Skin of body (tissue), 3 donors: ENCODE measurements at places on chromosomes 6 and 20.

DNA sequence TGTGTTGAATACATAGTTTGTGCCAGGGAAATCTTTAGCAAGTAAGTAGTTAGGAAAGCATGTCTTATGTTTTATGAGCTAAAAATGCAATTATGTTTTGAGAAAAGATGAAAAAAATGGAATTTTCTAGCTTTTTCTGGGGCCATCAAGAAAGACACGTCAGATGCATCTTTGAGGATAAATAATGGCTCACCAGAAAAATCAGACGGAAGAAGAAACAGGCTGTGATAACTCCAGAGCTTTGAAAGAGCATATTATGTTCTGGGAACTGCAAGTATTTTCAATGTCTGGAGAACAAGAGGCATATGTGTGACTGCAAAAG is 173.7 kb downstream of the CLVS2 start:
- DNase-seq: no peak

DNA sequence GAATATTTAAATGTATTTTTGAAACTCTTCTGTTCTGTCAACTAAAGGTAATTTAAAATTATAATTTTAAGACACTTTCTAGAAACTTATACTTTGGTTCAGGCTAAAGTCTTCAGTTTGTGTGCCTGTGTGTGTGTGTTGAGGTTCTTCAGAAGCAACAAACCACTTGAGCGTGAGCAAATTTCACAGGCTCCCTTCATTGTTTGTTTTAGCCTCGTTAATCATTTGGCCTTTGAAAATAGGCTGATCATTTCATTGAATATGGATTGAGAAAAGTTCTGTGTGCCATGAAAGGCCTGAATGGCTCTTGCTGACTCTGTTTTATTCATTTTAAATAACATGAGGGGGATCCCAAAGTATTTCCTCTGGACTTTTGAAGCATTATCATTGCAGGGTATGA is 420.1 kb downstream of the CDKAL1 start:
- DNase-seq: no peak

DNA sequence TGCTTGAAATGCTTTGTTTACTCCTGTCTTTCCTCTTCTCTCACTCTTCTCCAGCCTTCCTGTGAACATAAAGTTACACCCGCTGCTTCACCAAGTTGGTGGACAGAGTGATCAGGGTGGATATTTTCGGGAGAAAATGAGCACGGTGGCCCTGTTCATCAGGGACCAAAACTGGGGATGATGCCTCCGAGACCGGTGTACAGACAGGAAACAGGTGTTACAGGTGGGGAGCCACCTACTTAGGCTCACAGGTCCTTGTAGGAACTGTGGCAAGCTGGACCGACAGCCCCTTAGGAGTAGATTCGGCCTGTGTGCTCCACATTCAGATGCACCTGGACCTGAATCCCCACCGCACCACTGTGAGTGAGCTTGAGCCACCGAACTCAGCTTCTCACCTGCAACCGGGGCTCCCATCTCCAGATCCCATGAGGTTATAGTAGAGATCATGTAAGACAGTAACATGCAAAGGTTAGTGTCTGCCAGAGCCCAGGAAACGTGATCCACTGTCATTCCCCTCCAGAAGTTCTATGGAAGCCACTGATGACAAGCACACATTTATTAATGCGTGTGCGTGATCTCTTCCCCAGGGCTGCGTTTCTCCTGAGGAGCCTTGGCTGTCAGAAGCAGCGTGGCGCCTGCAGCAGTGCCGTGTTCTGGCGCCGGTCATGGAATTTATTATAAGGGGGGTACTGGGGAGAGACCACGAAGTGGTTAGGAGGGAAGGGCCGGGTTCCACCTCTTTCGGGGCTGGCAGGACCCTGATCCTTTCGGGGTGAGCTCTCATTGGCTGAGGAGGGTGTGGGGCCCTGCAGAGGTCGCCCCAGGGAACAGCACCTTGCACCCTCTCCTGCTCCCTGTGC is 94.2 kb downstream of the ERMARD start:
- DNase-seq: no peak

DNA sequence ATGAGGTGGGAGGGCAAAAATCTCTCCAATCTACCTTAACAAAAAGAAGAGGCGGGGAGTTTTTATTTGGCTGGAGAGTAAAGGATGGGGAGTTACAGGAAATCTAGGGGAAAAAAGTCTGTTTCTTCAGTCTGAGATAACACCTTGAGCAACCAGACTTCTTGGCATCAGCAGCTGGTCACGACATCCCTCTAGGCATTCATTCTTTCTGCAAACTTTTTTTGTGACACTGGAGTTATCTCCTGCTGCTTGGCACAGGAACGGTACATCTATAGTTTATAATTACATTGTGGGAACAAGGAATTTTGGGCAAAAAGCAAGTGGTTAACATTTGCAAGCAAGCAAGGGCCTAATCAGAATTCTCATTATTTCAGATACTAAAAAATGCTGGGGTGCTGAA is 50.6 kb upstream of the IFNGR1 start:
- DNase-seq: no peak

- no peak for DNase-seq
Measured at GRCh38 chr6:32580593-32580992, 9.1 kb downstream of the HLA-DRB1 start.

DNA sequence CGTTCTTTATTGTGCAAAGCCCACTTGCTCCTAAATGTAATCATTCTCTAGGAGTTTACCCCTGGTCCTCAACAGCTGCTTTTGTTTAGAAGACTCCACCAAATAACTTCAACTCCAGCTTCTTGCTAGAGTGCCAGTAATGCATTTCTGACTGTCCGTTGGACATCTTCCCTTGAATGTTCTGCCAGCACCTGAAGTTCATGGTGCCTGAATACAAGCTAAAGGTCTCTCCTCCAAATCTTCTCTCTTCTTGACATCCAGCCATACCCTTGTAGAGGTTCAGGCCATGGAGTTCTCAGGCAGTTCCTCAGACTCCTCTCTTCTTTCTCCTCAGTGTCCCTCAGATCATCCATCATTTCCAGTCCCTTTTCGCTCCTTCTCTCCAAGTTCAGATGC is 21.7 kb downstream of the PHACTR2 start:
- DNase-seq: peak; percentile 57

DNA sequence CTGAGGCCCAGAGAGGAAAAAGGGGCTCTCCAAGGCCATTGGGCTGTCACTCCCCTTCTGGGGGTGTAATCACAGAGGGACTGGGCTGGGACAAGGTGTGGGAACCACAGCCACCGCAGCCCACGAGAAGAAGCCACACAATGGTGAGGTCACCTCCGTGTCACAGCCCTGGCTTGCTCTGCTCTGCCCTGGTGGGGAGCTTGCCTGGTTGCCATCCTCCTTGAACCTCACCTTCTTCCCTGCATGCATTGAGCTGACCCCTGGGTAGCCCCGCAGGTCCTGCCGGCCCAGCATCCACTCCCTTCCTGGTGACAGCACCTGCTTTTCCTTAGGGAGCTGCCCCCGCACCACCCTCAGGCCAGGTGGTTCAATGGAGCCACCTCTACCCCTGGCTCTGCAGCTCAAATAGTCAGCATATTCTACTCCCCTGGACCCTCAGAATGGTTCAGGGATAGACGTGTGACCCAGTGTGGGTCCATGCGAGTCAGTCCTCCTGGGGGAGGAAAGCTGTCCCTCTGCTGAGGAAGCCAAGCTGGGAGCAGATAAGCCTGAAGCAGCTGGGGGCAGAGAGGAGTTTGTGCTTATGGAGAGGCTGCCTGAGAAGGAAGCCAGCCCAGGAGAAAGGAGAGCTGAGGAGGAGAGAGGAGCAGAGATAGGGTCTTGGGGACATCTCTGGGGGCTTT is 21.3 kb downstream of the RBM38 start:
- no peak for DNase-seq

DNA sequence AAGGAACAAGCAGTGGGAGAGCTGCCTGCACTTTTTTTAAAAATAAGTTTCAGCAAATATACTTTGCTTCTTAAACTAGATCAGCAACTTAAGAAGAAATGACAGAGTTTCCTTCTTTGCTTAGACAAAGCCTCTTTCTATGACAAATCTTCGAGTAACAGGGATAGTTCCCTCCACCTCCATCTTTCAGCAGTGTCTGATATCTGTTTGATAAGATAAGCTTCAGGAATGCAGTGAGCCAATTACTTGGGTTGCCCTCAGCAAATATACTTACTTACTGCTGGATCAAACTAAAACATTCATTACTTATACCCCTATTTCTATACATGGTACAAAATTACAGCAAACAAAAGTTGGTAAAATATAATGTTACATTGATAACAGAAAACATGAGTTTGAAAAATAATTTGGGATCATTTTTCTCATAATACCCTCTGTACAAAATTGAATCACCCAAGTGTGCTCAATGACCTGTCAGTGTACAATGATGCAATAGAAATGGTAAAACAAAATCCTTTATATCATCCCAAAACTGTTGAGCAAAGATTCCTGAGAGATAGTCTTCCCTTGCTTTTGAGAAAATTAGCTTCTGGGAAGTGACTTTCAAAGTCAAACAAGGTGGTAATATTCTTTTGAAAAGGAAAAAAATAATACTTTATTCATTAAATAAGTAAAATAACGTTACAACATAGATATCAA is 24.5 kb downstream of the FRK start:
- DNase-seq: no peak

- DNase-seq: no peak
Measured at GRCh38 chr6:45554591-45554990, 176.9 kb upstream of the SUPT3H start.

GRCh38 chr6:36625158-36625919 is 31.2 kb downstream of the SRSF3 start:
- no peak for DNase-seq

DNA sequence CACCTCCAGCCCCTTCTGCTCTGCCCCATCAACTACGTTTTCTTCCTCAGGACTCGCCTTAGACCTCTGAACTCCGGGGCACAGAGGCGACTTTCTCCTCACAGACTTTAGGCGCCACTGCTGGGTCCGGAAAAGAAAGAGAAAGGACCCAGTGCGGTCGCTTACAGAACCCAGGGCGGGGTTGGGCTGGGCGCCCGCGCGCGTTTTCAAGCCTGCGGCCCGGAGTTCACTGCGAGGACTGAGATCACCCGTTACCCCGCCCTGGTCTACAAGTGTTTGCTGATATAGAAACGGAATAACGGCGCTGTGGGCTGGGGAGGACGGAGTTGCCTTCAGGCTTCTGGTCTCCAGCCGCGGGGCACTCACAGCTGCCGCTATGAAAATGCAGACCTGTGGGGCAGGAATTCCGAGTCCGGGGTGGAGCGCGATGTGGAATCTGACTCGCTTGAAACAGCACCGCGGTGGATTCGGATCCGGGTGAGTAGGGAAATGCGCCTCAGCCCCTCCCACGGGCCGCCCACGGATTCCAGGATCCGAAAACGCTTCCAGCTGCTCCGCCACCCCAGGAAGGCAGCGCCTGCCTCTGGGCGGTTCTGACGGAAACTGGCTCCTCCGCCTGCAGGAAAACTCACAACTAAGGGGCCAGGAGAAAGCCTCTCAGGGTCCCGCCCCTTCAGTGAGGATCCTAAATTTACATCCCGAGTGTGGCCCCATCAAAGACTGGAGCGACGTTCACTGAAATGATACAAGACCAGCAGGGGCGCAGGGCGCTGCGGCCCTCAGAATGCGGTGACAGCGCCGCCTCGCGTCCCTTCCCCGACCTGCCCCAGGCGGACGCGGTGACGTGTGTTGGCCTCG is 29.4 kb downstream of the HLA-F start:
- DNase-seq: peak; percentile 90

DNA sequence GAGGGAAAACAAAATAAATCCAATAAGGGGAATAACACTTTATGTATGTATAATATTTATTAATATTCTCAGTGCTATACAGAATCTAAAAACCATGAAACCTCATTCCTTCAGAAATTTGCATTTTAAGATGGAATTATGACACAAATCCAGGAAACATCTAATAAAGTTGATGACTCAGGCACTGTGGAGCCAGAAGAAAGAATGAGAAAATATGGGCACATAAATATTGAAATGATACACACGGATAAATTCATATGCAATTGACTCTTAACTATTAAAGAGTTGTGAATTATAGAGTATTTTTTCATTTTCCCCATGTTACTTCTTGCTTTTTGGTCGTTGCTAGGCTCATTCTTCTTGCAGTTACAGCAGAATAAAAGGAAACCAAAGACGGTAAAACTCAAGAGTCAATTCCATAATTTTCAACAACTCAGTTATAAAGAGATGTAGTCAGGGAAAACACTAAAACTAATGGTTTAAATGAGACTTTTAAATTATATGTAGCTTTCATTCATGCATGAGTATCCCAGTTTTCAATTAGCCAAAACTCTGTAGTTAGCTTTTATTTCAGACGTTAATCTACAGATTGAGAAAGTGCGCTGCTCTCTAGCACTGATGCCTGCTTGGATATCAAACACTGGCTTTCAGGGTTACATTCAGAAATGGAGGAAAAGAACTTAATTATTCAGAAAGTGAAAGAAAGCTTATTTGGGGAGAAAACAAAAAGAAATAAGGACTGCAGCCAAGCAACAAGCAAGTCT is 95.4 kb downstream of the ADGRB3 start:
- no peak for DNase-seq
